ENCODE measurements at places on chromosomes 2 and 18.

GRCh38 chr18:6842081-6842480 lies 112.6 kb downstream of the ARHGAP28 start:
- no peak for DNase-seq

- DNase-seq = no peak
Measured at GRCh38 chr2:197059477-197059876, 133.0 kb upstream of the PGAP1 start.

DNA sequence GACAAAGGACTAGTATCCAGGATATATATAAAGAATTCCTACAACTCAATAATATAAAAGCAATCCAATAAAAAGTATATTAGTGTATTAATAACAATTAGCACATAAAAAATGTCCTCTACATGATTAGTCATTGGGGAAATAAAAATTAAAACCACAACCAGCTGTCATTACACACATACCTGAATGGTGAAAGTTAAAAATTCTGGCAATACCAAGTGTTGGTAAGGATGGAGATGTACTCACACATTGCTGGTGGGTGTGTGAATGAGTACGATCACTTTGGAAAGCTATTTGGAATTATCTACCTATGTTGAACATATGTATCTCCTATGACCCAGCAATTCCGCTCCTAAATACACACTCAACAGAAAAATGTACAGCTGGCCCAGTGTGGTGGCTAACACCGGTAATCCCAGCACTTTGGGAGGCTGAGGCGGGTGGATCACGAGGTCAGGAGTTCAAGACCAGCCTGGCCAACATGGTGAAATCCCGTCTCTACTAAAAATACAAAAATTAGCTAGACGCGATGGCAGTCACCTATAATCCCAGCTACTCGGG lies 14.3 kb upstream of the NOL10 start:
- no peak for DNase-seq

GRCh38 chr2:134623046-134623445 lies 95.8 kb downstream of the TMEM163 start:
- no peak for DNase-seq

GRCh38 chr2:107267086-107267485 lies 381.1 kb upstream of the ST6GAL2 start:
- DNase-seq = no peak

DNA sequence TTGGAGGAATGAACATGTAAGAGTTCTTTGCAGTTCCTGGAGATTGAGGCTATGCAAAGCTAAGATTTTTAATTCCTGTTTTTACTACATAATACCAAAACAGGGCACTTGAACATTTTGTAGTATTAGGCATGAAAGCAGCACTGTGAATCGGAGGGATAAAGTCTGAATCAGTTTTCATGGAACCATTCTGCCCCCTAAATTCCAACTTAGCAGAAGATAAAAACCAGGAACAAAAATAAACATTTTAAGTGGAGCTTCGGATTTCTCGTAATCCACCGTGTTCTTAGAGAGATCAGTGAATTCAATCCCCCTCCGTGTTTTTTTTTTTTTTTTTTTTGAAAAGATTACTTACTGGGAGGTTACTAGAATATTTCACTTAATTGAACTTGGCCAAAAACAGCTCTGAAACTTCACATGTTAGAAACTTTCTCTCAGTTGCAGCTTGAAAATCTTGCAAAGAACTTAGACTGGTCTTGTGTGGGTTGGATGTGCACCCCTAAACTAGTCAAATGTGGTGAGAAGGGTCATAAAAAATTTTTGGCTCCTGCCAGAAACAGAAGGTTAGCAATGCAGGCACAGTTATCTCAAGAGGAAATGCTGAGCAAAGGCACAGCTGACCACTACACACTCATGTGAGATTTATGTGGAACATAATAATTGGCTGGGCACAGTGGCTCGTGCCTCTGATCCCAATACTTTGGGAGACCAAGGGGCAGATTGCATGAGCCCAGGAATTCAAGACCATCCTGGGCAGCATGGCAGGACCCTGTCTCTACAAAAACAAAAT lies 145.4 kb upstream of the RNF152 start:
- DNase-seq = no peak

DNA sequence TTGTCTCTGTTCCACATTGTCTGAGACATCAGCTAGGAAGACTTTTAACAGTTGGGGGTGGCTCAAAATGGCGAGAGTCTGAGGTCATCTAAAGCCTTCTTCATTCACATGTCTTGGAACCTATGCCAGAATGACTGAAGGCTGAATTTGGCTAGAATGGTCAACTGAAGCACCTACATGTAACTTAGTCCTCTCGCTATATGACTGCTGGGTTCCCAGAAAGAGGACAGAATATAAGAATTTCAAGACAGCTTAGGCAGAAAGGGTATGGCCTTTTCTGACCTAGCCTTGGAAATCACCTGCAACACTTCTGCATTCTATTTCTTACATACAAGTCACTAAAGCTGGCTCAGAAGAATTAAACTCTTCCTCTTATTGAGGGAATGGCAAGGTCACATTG lies 75.6 kb upstream of the OTX1 start:
- DNase-seq = no peak

- DNase-seq = no peak
Measured at GRCh38 chr2:143193121-143193520, 63.9 kb downstream of the ARHGAP15 start.

- DNase-seq = no peak
Measured at GRCh38 chr2:9091811-9092210, 88.3 kb upstream of the MBOAT2 start.

- DNase-seq = no peak
Measured at GRCh38 chr2:1898461-1899395, 154.4 kb upstream of the PXDN start.

- DNase-seq = no peak
Measured at GRCh38 chr2:27795868-27796277, 24.4 kb downstream of the MRPL33 start.

DNA sequence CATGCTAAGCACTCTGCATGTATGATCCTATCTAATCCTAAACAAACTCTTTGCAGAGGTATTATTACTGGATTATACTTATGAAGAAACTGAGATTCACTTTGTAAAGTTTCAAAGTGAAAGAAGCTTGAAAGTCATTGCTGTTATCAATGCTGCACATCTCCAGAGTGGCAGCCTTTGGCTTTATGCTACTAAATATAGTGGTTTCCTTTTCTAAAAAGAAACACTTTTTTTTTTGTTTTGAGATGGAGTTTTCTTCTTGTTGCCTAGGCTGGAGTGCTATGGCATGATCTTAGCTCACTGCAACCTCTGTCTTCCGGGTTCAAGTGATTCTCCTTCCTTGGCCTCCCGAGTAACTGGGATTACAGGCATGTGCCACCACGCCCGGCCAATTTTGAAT lies 114.9 kb upstream of the RAB27B start:
- no peak for DNase-seq

- no peak for DNase-seq
Measured at GRCh38 chr2:178246696-178247095, 52.4 kb downstream of the OSBPL6 start.

DNA sequence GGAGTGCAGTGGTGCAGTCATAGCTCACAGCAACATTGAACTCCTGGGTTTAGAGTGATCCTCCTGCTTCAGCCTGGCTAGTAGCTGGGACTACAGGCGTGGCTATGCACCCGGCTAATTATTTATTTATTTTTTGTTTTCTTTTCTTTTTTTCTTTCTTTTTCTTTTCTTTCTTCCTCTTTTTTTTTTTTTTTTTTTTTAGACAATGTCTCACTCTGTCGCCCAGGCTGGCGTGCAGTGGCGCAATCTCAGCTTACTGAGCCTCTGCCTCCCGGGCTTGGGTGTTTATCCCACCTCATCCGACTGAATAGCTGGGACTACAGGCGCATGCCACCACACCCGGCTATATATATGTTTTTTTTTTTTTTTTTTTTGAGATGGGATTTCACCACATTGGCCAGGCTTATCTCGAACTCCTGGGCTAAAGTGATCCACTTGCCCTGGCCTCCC lies 1.4 kb upstream of the ANXA4 start:
- no peak for DNase-seq

Measured in 8988T (cell line).